Right renal pelvis (tissue), 4 donors: ENCODE measurements at places on chromosomes 5 and 9.

- DNase-seq, result no peak
Observed at GRCh38 chr5:164277720-164278119, 772.3 kb downstream of the MAT2B start.

DNA sequence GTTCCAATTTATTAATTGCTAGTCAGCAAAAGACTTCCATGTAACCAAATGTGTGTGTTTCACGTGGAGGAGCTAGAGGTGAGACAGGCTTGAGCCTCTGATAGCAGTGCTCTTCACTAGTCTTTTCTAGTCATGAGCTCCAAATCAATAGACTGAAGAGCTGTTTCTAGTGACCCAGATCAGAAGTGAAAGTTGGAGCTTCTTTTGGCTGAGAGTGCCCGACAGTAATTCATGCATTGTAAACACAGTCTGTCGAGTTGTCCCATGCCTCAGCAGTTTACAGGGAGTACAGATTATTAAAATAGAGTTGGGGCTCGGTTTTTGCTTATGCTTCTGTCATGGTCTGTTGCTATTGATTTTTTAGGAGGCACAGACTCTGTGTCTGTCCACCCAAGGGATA lies 793.1 kb downstream of the DTWD2 start:
- DNase-seq, result no peak

DNA sequence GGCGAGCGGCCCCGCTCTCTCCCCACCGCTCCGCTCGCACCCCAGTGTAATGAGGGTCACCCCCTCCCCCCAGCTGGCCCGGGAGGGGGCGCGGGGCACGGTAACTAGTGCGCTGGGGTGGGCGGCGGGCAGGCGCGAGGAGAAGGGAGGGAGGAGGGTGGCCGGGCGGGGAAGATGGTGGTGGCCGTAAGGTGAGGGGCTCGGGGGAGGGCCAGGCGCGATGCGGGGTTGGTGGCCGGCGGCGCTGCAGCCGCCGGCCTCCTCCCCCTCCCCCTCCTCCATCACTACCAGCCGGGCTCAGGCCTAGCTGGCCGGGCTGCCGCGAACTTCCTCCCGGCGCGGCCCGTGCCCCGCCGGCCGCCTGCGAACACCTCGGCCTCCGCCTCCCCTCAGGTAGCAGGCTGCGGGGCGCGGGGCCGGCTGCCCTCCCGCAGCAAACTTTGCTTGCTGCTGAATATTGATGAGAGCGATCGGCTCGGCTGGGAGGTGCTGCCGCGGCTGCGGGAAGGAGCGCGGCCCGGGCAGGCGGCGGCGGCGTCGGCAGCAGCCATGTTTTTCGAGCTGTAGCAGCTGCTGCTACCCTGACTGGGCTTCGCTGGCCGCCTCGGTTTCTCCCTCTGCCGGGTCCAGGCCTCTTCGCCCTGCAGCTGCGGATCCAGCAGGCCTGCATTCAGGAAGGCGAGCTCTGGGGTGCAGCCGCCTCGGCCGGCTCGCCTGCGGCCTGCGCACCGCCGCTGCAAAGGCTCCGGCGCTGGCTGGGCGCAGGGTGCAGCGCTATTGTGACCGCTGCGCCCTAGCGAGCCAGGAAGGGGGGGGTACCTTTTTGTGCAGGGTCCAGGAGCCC lies 502 bp downstream of the NSD1 start:
- DNase-seq, result no peak

- DNase-seq, result no peak
Observed at GRCh38 chr9:31807574-31808256, 576.7 kb upstream of the ACO1 start.
